ENCODE measurements at places on chromosomes 13 and 19.

- no peak for DNase-seq
Measured at GRCh38 chr19:2603334-2603733, 99.2 kb downstream of the GNG7 start.

GRCh38 chr19:56120371-56121179 lies 520 bp downstream of the ZNF787 start:
- peak; percentile 77 for DNase-seq

DNA sequence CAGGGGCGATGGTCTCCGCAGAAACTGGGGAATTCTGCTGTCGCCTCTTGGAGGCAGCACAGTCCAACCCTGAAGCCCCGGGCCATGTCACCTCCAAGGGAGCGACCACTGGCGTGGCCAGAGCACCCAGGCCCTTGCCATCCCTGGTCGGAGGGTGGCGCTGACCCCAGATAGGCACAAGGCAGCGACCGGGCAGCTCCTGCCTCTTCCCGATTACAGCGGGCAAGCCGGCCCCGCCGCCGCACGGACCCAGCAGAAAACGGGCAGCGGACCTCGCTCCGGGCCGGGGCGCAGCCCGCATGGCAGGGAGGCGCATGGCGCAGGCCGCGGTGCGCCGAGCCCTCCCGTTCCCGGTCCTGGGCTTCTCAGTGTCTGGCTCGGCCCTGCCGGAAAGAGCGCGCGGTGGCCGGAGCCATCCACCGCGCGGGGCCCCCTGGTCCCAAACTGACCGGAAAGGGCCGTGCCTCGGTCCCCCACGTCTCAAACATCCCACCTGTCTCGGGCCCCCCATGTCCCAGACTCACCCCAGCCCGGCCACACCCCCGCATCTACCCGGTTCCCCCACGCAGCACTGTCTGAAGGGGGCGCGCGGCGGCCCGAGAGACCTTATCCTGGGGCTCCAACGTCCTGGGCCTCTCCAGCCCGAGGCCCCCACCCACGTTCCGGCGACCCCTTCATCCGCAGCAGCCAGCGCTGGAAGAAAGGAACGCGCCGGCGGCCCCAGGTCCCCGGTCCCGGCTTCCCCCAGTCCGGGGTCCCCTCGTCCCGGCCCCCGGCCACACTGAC lies 727 bp downstream of the CERS1 start:
- DNase-seq: no peak

DNA sequence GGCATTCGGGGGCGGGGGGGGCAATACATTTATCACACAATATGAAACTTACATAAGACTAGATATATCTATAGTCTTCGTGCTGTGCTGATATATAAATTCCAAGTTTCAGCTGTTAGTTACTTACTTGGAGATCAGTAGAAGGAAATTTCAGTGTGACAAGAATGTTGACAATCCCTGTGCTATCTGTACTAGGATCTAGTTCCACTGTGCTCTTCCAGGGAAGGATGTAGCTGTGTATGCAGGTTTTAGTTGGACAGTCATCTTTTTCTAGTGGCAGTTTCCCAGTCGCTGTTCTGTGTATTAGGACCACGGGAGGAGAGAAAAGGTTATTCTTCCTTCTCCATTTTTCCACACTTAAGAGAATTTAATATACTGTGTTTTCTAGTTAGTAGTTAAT lies 3.2 kb upstream of the TRIM13 start:
- DNase-seq: no peak

DNA sequence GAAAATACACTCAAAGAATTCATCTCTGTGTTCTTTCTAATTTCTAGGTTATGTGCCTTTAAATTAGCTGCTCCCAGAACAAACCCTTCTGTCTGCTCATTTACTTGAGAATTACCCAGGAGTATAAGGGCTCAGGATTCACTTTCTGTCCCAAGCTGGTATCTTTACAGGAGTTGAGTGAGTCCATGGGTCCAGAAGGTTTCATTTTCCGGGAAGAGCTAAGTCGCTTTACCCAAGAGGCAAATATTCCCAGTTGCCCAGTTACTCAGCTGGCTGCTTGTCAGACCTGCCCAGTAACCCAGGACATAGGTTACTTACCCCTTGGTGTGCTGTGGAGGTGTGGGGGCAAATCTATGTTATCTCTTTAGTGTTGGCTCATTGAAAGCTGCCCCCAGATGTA lies 47.3 kb downstream of the DHRS12 start:
- no peak for DNase-seq

- DNase-seq: no peak
Measured at GRCh38 chr19:31160336-31160926, 188.8 kb downstream of the TSHZ3 start.

- DNase-seq: no peak
Measured at GRCh38 chr19:35755131-35755549, 1.7 kb downstream of the HSPB6 start.

DNA sequence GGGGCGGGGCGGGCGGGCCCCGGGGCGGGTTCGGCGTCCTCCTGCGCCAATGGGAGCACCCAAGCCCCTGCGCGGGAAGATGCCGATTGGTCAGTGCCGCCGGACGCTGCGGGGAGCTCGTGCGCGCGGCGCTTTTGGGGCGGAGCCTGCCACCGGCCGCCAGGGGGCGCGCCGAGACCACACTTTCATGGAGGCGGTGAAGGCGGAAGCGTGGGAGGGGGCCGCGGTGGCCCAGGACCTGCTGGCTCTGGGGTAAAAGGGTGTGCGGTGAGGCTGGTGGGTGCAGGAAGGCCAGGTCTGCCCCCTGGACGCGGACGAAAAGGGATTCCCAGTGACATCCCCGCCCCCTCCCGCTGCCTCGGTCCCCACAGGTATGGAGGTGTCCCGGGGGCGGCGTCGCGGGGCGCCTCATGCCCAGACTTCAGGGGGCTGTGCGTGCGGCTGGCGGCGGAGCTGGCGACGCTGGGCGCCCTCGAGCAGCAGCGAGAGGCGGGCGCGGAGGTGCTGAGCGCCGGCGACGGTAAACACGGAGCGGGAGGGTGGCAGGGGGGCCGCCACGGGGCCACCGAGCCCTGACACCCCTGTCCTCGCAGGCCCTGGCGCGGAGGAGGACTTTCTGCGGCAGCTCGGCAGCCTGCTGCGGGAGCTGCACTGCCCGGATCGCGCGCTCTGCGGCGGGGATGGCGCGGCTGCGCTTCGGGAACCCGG lies at the start of gene FAM98C:
TSS of gene FAM98C (plus strand) at position 127 of the 708 bp plus-strand sequence. CDS start at position 188, 61 bp downstream.
- peak; percentile 97 for DNase-seq

GRCh38 chr13:113665597-113666328 lies 1.3 kb upstream of the GRK1 start:
- no peak for DNase-seq

- DNase-seq: no peak
Measured at GRCh38 chr13:36753176-36753575, 65.8 kb upstream of the RFXAP start.

DNA sequence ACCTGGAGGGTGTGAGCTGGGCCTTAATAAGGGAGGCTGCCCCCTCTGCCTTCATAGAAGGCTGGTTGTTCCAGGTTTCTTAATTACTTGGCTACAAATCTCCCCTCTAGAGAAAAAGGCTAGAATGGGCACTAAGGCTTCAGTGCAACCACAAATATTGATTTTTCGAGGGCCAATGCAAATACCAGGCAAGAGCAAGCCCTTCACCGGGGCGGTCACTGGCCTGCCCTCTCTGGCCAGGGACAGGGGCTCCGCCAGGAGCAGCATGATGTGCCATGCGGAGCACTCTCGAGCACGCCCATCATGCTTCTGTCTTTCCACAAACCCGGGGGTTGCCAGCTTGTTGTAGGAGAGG lies 127.8 kb upstream of the SPACA7 start:
- no peak for DNase-seq

GRCh38 chr19:15623711-15624318 lies 8.8 kb downstream of the CYP4F8 start:
- no peak for DNase-seq

DNA sequence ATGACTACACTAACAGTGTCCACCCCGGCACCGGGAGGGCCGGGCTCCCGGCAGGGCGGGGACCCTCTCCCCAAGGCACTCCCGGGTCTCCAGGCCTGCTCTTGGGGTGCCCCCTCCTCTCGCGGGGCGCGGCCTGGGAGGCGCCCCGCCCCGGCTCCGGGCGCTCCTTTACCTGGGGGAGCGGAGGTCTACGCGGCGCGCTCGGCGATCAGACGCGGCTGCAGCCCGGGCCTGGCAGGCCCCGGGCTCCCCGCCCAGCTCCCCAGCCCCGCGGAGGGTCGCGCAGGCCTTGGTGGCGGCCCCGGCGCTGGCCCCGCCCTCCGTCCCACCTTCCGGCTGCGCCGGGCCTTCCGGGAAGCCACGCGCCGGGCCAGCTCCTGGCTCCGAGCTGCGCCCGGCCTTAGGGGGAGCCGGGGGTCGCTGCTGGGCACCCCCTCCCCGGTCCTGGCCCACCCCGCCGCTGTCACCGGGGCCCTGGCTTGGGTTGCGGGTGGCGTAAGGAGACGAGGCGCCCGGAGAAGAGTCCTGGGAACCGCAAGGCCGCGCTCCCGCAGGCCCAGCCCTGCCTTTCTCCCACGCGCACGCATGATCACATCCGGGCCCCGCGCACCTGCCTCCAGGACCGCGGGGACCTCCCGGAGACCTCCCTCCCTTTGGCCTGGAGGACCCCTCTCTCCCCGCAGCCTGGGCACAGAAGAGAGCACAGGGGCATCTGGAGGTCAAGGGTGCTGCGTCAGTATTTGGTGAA lies at the start of gene C19orf12:
TSS of gene C19orf12 (minus strand) at position 309 of the 748 bp plus-strand sequence. CDS start 6,848 bp downstream, outside the sequence.
- peak; percentile 40 for DNase-seq

DNA sequence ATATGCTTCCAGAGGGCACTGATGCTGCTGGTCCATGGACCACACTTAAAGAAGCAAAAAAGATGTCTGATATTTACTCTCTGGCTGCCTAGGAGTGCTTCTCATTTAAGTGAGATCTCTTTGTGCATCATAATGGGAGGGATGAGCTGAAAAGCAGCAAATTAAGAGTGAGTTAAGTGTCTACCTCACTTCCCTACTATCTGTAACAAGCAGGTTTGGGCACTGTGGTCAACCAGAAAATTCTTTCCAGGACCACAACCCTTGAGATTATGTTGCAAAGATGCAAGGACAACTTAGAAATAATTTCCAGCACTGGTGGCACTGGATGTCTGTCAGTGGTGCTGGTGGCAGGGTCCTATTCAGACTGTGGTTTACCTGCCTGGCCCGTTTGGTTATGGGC lies 52.1 kb upstream of the USPL1 start:
- DNase-seq: no peak

GRCh38 chr19:40561947-40562346 lies 14.7 kb upstream of the SHKBP1 start:
- DNase-seq: no peak

DNA sequence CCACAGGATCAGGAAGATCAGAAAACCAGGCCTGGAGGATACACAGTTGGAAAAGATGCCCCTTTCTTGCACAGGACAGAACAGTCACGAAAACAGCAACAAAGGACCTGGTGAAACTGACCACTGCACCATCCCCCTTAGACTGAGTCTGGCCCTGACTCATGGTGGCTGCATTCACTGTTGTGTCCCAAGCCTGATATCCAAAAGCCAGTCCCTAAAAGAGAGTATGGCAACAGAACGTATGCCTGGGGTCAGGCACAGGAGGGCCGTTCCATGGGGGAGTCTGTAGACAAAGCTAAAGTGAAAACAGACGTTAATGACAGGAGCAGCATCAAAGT lies 301.1 kb upstream of the NBEA start:
- DNase-seq: no peak

GRCh38 chr13:79423801-79424642 lies 18.0 kb upstream of the RBM26 start:
- DNase-seq: peak; percentile 51

DNA sequence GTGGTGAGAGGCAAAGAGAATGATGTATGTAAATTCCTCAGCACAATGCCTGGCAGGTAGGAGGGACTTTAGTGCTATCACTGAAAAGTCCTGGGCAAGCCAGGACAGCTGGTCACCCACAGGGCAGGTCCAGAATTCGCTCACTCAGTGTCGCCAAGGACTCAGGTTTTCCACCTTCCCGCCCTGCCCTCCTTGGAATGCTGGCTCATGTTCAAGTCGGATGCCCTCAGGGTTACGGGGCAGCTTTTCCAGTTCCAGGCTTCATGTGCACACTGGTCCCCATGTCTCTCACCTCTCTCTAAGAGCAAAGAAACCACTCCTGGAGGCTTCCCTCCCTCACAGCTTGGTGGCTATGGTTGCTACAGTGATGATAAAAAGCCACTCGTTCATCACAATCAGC lies 24.8 kb upstream of the NAXD start:
- DNase-seq: no peak

DNA sequence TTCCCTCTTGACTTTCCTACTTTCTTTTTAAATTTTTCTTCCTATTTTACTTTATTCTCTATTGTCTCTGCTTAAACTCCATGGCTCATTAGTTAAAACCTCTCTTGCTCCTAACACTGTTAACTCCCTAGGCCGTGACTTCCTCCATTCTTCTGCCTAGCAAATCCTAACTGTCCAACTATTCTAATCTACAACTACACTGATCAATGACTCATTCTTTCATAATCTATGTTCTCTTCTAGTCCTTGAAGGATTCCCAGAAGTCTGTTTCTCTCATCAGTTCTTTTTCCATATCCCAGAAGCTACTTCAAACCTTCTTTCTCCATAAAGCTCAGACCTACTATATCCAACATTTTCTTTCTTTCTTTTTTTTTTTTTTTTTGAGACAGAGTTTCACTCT lies 66.9 kb downstream of the MICU2 start:
- DNase-seq: no peak

- DNase-seq: no peak
Measured at GRCh38 chr19:49579947-49580263, 451 bp downstream of the NOSIP start.

DNA sequence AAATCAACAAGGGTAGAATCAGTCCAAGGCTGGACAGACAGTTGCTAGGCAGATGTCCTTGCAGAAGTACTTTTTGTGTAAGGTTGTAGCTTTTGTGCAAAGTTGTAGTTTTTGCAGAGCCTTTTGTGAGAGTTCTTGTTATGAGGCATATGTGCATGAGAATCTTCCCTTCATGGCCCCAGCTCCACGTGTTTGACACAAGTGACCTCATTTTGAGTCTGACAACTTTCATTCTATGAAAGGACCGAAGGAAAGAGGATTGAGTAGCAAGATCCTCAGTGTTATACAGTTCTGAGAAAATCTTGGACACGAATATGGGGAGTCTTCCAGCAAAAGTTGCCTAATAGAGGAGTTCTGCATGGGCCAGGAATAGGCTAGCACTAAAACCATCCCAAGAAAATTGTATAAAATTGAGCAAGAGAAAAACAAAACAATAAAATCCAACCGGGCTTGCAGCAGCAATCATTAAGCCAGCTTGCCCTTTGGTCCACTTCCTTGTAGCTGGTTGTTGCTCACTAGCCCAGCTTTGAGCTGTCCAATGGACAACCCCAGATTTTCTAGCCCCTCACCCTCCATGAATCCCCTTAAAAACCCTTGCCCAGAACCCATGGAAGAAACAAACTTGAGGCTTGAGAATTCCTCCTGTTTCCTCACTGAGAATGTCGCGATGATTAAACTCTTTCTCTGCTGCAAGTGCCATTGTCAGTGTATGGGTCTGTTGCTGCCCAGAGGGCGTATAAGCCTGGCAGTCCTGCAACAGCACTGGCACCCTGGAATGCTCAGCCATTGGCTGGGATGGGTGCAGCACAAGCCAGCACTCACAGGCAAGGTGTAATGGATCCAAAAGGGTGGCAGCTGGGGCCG lies 6.5 kb downstream of the EPSTI1 start:
- no peak for DNase-seq
